ENCODE measurements at places on chromosomes 5 and 9.
A peak's percentile ranks its signal among the peaks of the same experiment; 100 is the strongest.

- no peak for DNase-seq
Measured at GRCh38 chr9:113705928-113706519, 170.1 kb upstream of the ZNF618 start.

- no peak for DNase-seq
Measured at GRCh38 chr5:175448276-175448675, 4.3 kb upstream of the DRD1 start.

DNA sequence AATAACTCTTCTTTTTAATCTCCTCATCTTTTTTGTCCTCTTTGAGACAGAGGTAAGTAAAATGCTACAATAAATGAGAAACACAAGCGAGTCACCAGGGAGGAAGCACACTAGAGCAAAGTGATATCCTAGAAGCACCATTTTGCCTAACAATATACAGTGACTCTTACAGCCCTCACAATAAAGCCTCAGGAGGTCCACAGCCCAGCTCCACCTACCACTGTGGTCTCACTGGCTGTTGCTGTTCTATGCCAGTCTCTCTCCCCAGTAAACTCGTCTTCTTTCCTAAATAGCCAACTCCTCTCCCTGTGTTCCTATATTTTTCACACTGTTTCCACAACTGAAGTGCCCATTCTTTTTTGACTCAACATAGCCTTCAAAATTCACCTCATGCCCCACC lies 44.3 kb downstream of the TNFSF15 start:
- no peak for DNase-seq

DNA sequence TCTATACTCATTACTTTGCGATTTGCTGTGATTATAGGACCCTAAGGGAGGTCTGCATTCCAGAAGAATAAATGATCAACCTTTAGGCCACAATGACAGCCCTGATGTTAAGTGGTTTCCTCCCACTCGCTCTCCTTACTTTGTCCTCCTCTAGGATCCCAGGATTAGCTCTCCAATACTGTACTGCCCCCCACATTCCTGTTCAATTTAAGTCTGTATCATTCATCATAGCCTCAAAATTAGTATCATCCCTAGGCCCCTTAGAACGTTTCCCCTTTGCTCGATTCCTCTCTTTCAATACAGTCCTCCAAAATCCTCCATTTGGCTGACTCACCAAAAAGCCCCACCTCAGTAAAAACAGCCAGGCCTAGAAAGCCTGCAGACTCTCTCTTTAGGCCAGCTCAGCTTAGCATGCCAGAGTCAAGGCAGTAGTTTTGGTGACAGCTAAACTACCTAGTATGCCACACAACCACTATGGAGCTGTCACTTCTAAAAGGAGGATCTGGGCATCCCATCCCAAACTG lies 24.4 kb downstream of the RNF145 start:
- DNase-seq = no peak

GRCh38 chr9:13575558-13575957 lies 296.1 kb upstream of the MPDZ start:
- DNase-seq = no peak

- no peak for DNase-seq
Measured at GRCh38 chr9:136254381-136255165, 9.0 kb upstream of the QSOX2 start.

- no peak for DNase-seq
Measured at GRCh38 chr5:72482046-72482445, 25.2 kb downstream of the ZNF366 start.

DNA sequence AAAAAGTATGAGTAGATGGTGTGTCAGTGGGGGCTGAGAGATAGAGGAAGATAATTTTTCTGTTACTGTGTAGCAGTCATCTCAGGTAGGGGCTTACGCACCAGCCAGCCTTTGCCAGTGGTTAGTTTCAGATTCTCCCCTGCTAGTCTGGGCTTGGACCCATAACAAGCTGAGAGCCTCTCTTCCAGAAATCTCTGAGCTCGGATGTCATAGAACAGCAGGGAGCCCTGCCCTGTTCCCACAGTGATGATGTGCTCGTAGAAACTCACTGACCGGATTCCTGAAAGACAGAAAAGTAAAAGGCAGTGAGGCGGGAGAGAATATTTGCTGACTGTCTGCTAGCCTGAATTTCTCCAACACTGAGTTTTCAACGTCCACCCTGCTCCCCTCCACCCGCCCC lies 37.2 kb downstream of the DCAF12 start:
- DNase-seq = no peak

DNA sequence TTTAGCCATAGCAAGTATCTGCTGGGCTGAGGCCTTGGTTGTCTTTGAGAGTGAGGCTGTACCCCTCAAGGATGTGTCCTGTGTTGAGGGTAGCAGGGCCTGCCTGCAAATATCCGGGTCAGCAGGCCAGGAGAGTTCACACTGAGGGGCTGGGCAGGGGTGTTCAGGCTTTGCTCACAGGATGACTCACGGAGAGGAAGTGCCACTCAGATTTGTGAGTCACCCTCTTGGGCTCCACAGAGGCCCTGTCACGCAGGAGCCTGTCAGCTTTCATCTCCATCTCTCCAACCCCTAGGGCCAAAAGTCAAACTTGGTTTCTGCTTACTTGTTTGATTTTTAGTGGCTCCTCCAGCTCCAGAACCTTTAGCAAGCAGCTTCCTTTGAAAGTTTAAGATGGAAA lies 211.5 kb downstream of the SEC61B start:
- no peak for DNase-seq

- no peak for DNase-seq
Measured at GRCh38 chr5:91938441-91938840, 555.3 kb upstream of the ARRDC3 start.

- DNase-seq = no peak
Measured at GRCh38 chr9:19924080-19924479, 135.2 kb upstream of the SLC24A2 start.

GRCh38 chr9:124285490-124285889 lies 27.7 kb downstream of the NEK6 start:
- no peak for DNase-seq

DNA sequence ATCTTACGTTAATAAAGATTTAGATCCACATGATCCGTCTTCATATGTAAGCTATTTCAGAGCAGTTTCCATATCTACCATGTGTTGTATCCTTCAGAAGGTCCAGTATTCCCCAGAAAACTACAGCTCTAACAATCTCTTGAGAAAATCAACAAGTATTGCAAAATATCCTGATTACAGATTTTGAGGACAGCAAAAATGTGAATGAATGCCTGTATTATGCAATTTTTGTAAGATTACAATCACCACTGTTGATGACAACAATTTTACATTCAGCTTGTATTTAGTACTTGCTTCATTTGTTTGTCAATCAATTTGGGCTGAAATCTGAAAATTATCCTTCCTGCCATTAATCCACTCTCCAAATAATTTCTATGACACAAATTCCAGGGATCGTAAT lies 43.0 kb upstream of the FLT4 start:
- no peak for DNase-seq

DNA sequence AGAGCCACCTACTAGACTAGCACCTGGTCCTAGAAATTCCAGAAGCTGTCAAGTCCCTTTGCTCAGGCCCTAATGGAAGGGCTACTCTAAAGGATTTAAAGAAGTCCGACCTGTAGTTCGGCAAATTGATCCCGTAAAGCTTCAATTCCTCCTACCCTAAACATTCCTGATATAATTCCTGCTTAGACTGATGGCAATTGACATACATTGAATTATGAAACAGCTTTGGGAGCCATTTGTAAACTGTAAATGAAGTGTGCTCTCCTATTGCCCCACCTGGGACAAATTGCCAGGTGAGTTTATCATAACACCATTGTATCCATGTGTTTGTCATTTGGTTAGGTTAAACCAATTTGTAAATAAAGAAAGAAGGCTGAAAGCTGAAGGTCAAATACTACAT lies 104.4 kb downstream of the EGFLAM start:
- DNase-seq = no peak

DNA sequence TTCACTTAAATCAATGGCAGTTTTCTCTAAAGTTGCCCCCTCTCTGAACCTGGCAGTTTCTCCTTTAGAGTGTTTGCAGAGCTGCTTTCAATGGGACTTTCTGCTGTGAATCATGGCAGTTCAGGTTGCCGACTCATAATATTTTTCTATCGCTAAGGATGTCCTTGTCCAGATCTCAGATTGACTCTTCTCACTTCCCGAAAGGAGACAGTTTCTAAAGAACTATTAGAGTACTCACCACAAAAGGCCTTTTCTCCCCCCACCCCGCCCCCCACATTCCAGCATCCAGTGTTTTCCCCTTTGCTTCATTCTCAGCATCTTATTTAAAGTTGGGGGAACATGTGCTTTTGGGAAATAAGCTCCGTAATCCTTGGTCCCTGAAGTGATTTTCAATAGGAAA lies 443.5 kb upstream of the KLF4 start:
- no peak for DNase-seq

- DNase-seq = no peak
Measured at GRCh38 chr9:123680352-123680751, 249.6 kb downstream of the DENND1A start.

- no peak for DNase-seq
Measured at GRCh38 chr9:131523451-131524435, 7.3 kb downstream of the UCK1 start.

DNA sequence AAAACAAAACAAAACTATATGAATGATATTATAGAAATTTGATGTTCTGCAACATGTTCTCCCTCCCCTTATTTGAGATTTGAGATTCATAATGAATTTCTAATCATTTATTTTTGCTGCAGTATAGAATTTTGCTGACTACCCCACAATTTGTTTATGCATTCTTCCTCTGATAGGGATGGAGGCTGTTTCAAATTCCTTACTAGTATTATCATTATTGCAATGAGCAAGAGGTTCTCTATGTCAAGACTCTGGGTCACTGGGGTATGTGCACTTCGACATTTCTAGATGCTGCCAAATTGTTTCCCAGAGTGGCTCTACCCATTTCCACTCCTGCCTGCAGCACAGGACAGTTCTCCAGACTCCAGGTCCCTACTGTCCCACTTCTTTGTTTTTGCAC lies 54.9 kb upstream of the DAB2IP start:
- no peak for DNase-seq

DNA sequence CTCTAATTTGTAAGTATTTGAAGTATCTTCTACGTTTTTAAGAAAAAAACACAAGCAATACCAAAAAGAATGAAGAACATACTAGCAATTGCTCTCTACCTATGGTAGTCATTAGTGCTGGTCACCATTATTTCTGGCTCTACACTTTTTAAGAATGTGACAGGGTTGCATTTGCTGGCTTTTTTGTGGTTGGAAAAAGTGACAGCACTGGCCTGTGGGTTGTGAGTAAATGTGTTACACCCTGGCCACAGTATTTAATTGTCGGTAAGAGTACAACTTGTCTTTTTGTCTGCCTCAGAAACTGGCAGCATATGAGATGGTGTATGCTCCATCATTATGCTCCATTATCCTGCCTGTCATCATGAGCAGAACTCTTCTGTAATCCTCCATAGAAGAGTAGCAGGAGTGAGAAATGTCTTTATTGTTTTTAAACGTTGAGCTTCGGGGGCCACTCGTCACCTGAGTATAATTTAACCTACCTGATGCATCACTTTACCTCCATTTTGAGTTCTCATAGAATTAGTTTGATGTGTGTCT lies 449.8 kb downstream of the ISL1 start:
- no peak for DNase-seq

- no peak for DNase-seq
Measured at GRCh38 chr5:56656846-56657726, 158.3 kb upstream of the MAP3K1 start.

GRCh38 chr9:101398930-101399642 lies 435 bp downstream of the ZNF189 start:
- peak; percentile 27 for DNase-seq

GRCh38 chr9:94101162-94101853 lies 17.0 kb downstream of the PTPDC1 start:
- peak; percentile 67 for DNase-seq

- DNase-seq = no peak
Measured at GRCh38 chr5:123559434-123559775, 47.4 kb downstream of the CSNK1G3 start.

GRCh38 chr5:132484391-132484725 lies 6.2 kb downstream of the IRF1 start:
- DNase-seq = no peak

GRCh38 chr5:84622461-84622860 lies 237.8 kb upstream of the EDIL3 start:
- no peak for DNase-seq

DNA sequence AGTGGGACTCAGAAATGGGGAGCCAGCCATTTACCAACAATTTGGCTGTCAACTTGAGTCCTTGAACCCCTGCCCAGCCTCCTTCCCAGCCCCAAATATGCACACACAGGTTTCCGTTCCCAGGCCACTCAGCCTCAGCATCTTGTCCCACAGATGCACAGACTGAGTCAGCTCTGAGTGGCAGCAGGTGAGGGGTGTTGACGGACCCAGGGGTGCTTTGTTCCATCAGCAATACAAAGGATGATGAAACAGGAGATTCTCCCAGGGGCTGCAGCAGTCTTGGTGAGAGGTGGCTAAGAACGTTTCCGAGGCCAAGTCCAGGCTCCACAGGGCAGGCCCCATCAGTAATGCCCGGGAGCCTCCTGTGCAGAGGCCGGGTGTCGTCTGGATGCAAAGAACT lies 4.9 kb upstream of the OLFM1 start:
- DNase-seq = no peak

DNA sequence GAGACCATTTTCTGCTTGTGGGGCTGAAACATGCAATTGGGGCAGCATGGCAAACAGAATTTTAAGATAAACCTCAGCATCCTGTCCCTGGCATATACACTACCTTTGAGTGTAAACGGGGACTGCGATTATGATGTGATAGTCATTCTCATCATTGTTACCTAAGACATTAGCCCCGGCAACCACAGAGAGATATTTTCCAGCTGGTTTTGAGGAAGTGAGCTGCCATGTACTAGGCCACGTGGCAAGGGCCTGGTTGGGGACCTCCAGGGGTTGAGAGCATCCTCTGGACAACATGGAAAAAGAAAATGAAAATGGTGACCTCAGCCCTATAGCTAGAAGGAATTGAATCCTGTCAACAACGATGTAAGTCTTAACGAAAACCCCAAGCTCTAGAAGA lies 623.6 kb upstream of the CDH18 start:
- DNase-seq = no peak

DNA sequence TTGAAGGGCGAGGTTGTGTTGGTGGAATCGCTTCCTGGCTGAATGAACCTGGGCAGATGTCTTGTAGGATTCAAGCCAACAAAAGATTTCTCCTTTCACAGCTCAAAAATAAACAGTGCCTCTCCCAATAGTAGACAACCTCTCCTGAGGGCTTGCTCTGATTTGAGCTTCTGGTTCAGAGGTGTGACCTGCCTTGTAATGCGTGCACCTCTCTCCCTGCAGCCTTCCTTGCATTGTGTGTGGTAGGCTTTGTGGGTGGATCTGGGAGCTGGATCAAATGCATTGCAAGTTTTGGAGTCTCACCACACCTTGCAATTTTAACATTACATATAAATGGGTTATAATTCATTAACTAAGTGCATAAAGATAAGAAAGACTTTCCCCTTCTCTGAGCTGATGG lies 96.9 kb upstream of the PTCH1 start:
- DNase-seq = no peak

DNA sequence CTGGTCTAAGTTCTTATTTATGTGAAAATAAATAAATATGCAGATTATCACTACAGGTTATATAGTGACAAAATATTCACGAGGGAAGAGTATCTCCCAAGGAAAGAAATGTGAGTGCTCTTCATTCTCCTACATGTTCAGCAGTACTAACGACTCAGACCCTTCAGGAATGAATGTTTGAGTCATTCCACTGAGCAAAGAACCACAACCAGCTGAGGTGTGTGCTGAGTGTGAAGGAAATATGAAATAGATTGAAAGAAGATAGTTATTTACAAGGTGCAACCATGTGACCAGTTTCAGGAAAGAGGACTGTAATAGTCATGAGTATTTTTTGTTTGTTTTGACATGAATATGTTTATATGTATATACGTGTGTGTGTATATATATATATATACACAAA lies 228.7 kb downstream of the TUSC1 start:
- DNase-seq = no peak
